Fibroblast of lung (primary cell): ENCODE measurements at places on chromosomes 7 and 10. TPM values are rescaled to one million over a fixed set of nuclear protein-coding genes. Genes with fewer than 3 reads are reported as not detected.
A peak's percentile ranks its signal among the peaks of the same experiment; 100 is the strongest.

DNA sequence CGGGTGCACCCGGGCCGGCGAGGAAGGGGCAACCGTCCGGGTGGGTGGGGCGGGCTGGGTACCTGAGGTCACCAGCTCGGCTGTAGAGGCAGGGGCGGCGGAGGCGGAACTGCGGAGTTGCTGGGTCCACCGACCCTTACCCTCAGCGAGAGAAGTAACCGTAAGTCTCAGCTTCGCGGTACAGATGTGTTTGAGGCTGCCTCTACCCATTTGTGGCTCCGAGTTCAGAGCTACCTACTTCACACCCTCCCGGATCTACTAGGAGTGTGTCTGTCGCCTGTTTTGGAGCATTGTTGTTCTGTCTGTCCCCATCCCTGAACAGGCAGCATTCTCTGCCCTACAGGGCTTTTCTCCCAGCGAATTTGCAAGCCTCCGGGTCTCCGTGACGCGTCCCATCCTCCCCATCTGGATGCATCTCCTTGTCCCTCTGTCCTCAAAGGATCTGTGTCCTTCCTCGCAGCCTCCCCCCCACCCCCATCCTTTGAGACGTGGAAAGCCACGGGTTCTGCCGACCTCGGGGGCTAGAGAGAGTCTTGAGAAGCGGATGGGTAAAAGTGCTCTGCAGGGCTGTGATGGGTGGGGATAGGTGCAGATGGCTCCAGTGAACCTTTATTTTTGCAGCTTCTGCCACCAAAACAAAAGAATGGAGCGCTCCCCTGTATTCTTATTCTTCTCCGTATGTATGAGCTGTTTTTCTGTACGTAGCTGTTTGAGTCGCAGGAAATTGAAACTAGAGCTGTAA, 757 bp downstream of the ANKIB1 start:
- DNase-seq, result peak; percentile 25

GRCh38 chr10:95183271-95184230, 10.5 kb upstream of the ACSM6 start:
- DNase-seq, result peak; percentile 73

GRCh38 chr10:124016804-124017375, 76.5 kb downstream of the CHST15 start:
- no peak for DNase-seq

DNA sequence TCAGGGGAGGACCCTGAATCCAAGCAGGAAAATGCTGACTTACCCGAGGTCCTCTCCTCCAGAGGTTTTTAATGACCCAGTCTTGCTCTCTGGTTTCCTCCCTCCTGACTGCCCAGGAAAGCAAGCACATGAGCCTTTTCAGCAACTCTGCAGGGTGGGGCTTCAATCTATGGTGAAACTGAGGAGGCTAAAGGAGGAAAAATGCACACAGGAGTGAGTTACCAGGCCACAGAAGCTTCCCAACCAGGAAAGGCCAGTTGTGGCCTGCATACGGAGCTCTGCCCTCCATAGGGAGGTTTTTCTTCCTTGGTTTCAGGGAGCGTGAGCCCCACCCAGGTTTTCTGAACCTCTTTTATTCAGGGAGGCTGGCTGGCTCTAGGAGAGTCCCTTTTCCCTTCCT, 14.1 kb upstream of the DLG5 start:
- DNase-seq, result no peak

DNA sequence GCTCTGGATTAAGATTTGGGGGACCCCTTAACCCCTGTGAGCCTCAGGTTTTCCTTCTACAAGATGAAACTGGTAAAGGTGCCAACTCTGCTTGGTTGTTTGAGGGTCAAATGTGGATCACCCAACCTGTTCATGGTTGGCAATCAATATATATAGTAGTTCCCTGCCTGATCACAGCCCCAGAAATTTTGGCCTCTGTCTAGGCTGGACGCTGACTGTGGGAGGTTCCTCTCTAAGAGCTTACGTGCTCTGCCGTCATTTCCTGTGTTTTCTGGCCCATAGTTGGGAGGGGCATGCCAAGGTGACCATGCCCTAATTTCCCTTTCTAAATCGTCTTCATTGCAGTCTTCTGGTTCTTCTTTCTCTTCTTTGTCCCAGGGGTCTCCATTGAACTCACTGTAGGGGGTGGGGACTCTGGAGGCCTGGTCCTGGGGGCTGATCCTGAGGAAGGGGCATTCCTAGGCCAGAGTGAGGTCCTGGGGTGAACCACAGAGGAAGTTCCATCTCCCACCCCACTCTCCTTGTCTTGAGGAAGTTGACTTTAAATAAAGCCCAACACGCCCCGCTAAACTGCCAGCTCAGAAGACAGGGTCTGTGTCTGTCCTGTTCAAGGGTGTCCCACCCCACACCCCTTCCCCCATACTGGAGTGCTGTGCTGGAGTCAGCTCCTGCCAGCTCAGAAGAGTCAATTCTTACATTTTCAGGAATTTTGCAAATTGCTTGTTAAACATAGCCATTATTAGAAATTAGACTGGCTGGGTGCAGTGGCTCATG, 98.9 kb upstream of the SDK1 start:
- no peak for DNase-seq

DNA sequence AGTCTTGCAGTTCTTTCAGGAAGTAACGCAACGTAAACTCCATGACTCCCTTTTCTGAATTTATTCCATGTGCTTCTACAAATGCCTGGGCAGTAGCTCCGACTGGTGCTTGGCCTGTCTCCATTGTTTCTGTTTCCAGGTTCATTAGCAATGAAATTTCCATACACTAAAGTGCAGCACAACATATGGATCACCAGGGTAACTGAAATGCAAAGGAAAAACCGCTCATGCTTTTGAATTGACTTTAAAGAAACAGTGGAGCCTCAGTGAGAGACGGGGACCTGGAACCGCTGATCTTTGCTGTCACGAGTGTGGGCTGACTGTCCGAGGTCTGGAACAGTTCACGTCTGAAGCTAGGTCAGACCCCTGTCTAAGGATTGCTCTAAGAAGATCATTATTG, 126.5 kb upstream of the IGFBP3 start:
- no peak for DNase-seq

DNA sequence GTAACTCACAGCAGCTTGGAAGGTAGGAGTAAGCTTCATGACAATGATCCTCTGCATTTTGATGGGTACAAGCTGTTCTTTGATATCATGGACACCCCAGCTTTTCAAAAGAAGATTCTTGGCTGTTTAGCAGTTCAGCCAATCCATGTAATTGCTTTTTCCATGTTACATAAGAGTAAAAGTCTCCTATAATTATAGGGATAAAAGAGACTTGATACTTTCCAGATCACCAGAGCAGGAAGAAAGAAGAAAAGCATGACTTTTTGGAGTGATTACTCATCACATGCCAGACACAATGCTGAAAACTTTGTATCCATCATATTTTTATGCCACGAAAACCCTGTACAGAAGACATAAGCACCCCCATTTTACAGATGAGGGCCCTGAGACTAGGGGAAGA, 1049.7 kb downstream of the NRG3 start:
- no peak for DNase-seq

DNA sequence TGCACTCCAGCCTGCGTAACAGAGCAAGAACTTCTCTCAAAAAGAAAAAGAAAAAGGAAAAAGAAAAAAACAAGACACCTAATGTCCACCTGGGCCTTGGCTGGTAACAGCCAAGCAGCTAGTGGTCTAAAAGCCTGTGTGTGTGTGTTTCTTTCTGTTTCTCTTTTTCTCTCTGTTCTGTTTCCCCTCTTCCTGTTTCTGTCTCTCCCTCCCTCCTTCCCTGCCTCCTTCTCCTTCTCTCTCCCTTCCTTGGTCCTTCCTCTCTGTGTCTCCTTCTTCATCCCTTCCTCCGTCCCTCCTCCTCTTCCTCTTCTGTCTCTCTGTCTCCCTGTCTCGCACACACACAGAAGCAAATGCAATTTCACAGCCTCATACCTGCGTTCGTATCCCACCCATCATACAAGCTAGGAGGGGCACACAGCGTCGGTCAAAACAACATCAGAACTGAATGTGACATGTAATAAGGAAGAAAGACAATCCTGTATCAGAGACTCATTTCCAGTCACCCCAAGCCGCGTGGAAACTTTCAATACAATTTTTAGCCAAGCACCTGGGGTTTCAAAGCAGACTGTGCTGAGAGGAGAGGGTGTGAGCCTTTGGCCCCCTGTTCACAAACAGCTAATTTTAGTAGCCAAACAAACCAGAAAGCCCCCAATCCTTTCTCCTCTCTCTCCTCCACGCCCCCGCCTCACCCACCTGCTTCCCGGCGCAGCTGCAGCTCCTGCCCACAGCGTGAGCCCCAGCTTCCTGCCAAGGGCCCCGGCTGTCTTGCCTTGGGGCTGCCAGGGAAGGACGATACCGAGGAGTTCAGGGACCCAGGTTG, 50.2 kb upstream of the GNA12 start:
- DNase-seq, result no peak

GRCh38 chr7:114405427-114405826, 9.2 kb upstream of the FOXP2 start:
- peak; percentile 58 for DNase-seq

DNA sequence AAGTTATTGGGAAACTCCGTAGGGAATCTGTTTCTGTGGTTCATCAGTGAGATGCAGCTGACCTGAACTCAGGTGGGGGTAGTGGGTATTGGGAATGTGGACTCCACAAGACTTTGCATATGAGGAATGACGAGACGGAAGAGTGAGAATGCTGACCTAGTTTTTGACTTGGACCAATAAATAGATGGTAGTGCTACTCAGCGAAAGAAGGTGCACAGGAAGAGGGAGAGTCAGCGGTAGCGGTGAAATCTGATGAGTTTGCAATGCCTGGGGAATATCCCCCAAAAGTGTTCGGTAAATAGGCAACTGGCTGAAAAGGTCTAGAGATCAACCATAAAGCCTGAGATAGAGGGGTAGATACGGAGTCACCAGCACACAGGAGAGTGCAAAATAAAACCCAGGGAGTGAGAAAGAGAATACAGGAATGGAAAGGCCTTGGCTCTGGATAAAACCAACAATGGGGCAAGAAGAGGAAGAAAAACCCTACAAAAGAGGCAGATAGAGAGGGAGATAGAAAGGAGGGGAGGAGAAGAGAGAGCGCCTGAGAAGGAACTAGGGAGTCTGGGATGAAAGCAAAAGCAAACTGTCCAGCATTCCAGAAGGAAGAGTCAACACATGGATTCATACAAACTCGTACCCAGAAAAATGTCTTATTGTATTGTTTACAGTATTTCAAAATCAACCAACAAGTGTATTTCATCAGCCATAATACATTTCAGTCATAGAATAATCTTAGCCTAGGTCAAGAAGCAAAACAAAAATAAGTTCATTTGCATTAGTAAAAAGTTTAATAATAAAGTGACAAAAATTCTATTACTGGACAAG, 5.4 kb downstream of the ARHGAP21 start:
- peak; percentile 81 for DNase-seq

GRCh38 chr7:77266291-77266794, 66.7 kb upstream of the FGL2 start:
- DNase-seq, result no peak

DNA sequence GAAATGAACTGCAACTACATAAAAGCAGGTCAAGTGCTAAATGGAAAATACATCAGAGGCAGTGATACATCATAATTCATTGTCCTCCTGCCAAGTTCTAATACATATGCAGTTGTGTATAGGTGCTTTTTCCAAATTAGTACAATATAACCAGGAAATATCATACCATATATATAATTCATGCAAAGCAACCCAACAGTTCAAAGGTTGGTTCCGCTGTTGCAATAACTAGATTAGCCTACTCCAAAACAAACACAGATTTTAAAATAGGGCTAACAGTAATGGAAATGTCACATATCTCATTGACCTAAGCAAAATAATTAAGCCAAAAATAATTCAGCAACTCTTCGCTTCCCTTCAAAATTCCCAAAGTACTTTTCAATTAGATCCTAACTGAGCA, 88.9 kb upstream of the NEBL start:
- peak; percentile 66 for DNase-seq

DNA sequence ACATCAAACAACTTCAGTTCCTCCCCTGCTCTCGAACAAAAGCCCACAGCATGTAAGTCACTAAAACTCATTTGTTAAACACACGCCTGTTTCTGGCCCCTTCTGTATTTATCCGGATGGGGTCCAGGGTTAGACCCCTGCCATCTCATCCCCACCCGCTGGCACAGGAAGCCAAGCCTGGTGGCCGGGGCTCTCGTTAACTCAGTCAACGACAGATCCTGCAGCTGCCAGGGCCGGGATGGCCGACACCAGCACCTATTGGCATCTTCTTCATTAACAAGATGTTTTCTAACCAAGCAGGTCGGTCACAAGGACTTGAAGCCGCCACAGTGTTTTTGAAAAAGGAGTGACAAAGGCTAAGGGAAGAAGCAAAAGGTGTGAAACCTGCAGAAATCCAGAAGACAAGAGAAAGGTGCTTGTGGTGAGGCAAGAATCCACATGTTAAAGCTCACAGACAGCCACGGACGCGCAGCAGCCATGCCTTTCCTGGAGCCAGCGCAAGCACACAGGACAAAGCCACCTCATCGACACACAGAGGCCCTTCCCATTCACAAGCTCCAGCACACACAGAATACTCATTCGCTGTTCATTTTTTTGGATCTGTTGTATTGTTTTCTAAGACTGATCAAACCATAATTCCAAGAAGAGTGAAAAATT, 202.7 kb downstream of the DIP2C start:
- DNase-seq, result no peak

CALHM1 gene
- polyA plus RNA-seq, result not detected in 2 replicates

KDM7A gene
- polyA plus RNA-seq, result 0.96 and 1.9 TPM in 2 replicates

HOXA6 gene
- polyA plus RNA-seq, result 0.70 and 1.2 TPM in 2 replicates

RAPGEF5 gene
- 0.12 and 1.4 TPM in 2 replicates for polyA plus RNA-seq

FRMD4A gene
- 58.3 and 63.6 TPM in 2 replicates for polyA plus RNA-seq

OR6V1 gene
- not detected in 2 replicates for polyA plus RNA-seq
